ENCODE measurements at places on chromosomes 13 and 19.

DNA sequence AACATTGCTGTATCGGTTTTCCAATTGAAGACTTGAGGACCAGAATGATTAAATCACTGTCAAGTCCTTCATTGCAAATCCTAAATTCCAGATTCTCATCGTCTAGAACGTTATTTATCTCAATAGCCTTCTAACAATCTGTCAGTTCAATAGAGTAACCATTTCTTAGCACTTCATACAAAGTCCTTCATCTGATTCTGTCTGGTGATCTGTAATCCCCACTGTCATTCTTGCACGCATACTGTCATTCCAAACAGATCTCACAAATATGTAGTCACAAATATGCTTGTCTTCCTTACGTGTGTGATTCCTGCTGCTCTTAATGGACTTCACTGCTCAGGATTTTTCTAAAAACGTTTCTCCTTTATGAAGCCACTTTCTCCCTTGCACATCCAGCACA lies 1197.5 kb downstream of the EFNB2 start:
- no peak for DNase-seq

- no peak for DNase-seq
Measured at GRCh38 chr19:7658219-7658686, 10.6 kb upstream of the RETN start.

GRCh38 chr19:2573916-2574315 lies 98.0 kb downstream of the GADD45B start:
- no peak for DNase-seq

GRCh38 chr19:45087531-45087930 lies 5.4 kb upstream of the PPP1R37 start:
- no peak for DNase-seq

DNA sequence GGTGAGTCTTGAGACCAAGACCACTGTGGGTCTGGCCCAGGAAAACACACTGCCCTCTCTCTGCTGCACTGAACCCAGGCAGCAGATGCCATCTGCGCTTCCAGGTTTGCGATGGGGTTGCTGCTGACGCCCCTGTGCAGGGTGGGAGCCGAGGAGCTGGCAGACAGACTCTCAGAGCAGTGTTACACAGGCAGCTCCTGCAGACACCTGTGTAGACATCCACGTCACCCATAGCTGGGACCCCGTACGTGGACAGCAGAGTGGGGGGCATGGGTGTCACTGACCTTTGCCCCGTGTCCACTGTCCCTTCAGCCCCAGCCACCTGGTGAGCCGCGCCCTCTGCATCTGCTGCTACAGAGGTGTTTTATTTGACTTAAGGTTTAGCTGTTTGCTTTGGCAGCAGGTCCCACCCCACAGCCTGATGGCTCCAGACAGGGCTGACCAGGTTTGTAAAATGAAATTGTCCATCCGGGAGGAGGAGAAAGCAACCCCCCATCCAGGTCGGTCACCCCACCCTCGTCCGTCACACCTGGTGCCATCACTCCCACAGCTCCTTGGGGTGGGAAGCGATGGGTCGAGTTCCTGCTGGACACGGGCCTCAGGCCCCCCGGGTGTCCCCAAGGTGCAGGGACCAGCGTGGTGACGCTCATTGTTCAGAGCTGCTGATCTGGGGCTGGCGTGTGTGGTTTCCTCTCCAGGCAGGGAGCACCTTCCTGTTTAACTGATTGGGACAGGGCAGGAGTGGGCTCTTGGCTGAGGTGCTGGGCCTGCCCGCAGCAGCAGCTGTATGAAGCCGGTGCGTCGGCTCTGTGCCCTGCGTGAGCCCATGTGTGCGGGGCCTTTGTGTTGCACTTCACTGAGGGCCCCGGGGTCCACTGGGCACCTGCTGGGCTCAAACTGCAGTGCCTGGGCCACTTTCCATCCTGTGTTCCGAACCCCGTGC lies 28.4 kb downstream of the MCF2L start:
- no peak for DNase-seq
